Activated T-helper 9 cell treated with anti-CD3 and anti-CD28 coated beads, Interleukin-2, amount 50 U/mL, for 16 hours (primary cell): ENCODE measurements at places on chromosomes 2 and 18.

GRCh38 chr2:138730497-138731030, 49.6 kb downstream of the NXPH2 start:
- no peak for DNase-seq

DNA sequence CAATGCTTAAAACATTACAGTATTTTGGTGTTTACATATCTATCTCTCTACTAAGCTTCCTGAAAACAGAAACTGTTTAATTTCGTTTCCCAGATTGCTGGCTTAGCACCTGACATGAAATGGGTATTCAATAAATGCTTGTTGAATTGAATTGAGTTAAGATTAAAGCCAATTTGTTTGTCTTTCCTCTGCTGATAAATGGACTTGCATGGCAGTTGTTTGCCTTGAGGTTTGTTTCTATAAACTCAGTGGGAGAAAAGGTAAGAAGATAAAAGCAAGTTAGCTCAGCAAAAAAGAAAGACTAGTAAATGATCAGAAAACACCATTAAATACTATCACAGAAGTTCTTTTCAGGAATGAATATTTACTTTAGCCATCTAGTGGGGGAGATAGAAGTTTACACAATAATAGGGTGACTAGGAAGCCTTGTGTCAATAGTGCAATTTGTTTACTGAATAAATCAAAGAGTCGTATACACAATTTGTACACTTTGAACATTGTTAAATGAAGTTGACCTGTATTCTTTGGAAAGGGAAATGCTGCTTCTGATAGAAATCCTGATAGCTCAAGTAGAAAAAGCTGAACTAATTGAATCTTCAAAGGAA, 754.5 kb upstream of the FAM98A start:
- no peak for DNase-seq

DNA sequence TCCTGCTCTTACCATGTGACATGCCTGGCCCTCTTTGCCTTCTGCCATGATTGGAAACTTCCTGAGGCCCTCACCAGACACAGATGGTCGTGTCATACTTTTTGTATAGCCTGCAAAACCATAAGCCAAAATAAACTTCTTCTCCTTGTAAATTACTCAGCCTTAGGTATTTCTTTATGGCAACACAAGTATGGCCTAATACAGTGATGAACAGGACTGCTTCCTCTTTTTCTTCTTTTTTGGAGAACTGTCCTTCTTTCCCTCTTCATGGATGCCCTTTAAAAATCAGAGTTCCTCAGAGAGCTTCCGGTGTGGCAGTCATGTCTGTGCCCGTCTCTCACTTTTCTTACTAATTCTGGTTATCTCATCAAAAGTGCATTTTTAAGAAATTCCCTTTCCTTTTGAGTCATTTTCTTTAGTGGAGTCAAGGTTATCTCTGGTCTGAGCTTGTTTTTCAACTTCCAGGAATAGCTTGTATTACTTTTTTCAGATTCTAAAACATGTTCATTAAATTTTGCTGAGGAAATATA, 9.2 kb upstream of the IL1A start:
- DNase-seq, result no peak

DNA sequence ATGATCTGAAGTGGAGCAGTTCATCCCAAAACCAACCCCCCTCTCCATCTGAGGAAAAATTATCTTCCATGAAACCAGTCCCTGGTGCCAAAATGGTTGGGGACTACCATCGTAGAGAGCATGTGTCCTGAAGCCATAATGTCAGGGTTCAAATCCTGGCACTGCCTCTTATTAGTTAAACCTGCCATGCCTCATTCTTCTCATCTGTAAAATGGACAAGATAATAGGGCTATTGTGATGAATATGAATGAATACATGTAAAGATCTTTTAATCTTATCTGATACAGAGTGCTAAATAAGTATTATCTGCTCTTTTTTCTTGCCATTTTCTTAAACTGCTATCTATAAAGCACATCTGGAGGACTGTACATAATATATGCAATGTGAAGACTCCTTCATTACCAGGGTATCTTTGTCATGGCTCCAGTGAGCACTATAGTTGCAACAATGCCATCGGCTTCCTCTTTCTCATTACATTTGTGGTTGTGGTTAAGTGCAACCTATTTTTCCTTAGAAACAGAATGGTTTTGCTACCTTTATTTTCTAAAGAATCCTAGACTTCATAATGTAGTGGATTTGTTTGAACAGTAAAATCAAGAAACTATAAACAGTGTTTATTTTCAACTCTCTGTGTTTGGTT, 27.0 kb downstream of the MFSD6 start:
- no peak for DNase-seq

DNA sequence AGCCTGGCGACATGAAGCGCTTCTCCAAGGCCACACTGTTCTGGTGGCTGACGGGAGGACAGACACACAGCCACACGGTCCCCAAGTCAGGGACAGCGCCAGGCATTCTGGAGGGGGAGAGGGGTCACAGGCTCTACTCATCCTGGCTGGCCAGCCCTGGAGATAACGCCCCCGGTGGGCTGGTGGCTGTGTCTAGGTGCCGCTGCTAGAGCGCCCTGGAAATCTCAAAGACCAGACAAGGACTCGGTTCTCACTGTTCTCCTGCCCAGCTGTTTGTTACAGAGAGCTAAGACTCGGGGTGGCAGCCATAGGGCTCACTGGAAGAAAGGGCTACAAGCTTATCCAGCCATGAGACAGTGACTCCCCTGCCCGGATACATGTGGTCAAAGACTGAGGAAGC, 72.0 kb downstream of the KCNF1 start:
- no peak for DNase-seq

DNA sequence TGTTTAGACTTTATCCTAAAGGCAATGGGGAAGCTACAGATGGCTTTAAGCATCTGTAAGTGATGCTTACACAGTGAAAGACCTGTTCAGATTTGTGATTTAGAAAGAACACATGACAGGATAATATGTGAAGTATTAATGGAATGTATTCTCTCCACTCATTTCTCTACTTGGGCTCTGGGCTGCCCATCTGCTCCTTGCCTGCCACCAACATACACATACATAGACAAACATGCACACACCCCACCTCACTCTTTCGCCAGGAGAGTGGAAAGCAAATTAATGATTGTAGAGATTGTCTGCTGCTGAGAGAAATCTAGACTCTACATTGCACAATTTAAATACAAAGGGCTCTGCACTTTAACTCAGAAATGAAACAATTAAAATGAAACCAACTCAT, 61.0 kb upstream of the NFE2L2 start:
- no peak for DNase-seq

- DNase-seq, result no peak
Observed at GRCh38 chr2:127632592-127633489, 13.1 kb upstream of the GPR17 start.

GRCh38 chr2:74267068-74267467, 68.7 kb downstream of the MTHFD2 start:
- no peak for DNase-seq

DNA sequence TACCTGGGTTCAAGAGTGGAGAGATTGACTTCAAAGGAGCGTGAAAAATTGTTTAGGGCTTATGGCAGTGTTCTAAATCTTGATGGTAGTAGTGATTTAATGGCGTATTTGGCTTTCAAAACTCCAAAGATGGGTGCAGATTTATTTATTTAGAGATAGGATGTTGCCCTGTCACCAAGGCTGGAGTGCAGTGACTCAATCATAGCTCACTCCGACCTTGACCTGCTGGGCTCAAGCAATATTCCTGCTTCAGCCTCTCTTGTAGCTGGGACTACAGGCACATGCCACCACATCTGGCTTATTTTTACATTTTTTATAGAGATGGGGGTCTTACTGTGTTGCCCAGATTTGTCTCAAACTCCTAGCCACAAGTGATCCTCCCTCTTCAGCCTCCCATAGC, 52.5 kb downstream of the FAM117B start:
- DNase-seq, result no peak

DNA sequence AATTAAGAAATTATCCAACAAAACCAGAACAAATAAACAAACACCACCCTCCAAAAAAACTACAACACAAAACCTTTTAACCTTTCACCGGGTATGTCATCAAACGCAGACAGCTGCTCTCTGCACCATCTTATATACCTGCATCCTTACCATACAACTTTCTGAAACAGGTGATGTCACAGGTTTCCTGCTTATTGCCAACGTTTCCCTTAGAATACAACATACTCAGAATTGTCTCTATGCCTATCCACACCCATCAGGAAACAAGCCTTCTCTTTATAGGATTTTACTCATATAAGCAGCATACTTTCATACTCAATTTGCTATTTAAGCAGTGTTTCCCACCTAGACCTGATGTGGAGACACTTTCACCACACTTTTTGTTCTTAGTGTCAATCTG, 181.0 kb downstream of the DYM start:
- no peak for DNase-seq

DNA sequence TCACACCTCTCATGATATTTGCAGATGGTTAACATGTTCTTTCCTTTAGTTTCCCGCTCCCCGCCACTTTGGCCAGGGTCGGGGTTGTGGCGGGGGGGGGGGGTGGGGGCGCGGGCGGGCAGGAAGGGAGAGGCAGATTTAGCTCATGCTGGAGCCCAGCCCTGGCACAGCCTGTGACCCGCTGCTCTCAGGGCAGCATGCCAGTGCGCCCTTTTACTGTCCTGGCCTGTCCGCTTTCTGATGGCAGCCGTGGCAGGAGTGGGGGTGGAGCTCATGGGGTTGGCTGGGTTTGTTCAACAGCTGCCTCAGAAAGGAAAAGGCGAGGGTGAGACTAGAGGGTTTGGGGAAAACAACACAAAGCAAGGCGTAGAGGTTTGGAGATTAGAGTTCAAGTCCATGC, 56.1 kb downstream of the TNP1 start:
- no peak for DNase-seq

GRCh38 chr18:35436076-35436649, 59.0 kb upstream of the ZNF396 start:
- DNase-seq, result no peak

GRCh38 chr2:8058652-8059051, 623.2 kb upstream of the ID2 start:
- no peak for DNase-seq

- no peak for DNase-seq
Observed at GRCh38 chr2:190695739-190696138, 46.9 kb downstream of the NAB1 start.

GRCh38 chr18:40624959-40625358, 1330.1 kb upstream of the PIK3C3 start:
- DNase-seq, result no peak

DNA sequence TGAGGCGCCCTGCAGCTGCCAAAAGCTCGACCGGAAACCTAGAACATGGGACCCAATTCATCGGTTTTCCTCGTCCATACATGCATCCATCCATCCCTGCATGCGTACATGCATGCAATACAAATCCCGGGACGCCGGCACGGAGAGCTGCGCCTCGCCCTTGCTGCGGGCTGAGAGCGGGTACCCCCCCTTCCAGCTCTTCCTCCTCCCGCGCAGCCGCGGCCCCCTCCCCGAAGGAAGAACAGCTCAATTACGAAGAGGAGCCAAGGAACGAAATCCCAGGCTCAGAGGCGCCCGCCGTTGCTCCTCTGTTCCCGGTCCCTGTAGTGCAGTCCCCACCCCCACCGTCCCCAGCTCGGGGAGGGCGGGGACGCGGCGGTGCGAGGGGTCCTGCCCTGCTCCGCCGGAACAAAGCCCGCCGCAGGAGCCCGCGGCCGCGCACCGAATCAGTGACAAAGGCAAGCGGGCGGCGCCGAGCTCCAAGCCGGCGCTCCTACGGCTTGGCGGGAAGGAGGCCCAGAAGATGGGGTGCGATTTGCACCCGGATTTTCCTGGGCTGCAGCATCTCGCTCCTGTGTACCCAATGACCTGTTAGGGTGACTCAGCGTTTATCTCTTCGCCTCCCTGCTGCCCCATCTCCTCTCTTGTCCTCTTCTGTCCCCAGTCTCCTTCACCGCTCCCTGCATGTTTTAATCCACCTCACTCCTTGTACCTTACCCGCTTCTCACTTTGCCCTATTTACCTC, 8.9 kb upstream of the POU3F3 start:
- DNase-seq, result no peak

DNA sequence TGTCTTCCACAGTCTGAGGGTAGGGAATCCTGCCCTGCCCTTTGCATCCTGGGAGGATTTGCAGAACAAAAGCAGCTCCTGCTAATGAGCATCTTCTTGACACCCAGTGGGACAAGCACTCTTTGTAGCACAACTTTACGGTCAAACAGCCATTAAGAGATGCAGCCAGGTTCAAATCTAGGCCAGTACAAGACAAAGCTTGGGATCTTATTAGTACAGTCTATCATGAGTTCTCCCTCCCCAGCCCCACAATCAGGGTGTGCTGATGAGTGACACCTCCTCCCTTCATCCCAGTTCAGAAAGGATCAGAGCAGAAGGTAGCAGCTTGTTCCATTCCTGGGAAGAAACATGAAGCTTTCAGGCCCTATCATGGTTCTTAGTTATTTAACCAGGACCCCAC, 41.9 kb downstream of the MARCO start:
- no peak for DNase-seq

DNA sequence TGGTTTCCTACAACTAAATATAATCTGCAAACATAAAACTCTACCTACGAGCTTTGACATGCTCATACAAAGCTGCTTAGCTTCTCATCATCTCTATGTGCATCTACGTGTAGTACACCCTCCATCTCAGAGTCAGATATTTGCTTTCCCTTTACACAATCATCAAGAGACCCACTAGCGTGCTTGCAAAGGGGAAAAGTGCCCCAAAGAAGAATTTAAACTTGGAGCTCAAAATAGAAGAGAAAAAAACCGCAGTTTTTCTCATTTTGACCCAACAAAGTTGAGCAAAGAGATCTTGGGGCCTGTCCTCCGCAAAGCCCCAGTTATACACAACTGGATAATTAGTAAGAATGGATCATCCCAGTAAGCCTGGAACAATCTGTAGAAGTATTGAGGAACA, 104.1 kb downstream of the PAX3 start:
- DNase-seq, result no peak

GRCh38 chr2:95345081-95345562, 48.0 kb downstream of the KCNIP3 start:
- DNase-seq, result no peak

- peak; percentile 3 for DNase-seq
Observed at GRCh38 chr2:45651415-45652089, at the start of gene PRKCE. Gene PRKCE (plus strand): TSS chr2:45651675.
